ENCODE measurements at places on chromosomes 4 and X.

DNA sequence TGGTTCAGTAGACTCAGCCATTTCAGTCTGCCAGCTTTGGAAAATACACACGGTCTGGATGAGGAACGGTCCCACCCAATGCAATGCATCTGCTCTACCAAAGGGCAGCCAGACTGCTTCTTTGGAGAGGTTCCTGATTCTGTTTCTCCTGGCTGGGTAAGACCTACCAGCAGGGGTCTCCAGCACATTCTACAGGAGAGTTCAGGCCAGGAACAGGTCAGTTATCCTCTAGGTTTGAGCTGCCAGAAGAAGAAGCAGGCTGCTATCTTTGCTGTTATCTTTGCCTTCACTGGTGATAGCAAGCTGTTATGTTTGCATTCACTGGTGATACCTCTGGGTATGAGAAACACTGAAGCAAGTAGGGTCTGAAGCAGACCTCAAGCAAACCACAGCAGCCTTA, 45.5 kb upstream of the PBDC1 start:
- no peak for DNase-seq

DNA sequence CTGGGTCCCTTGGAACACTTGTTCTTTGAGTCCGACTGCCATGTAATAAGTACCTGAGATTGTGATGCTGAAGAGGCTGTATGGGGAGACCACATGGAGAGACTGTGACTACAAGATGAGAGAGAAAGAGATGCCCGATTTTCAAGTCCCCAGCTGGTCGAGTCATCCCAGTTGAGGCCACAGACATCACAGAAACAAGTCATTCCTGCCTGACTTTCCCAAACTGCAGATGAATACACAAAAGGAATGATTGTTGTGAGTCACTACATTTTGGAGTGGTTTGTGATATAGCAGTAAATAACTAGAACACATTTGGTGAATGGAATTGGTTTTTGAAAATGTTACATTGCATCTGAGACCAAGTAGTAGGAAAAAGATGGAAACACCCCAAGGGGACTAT, 9.0 kb upstream of the YIPF7 start:
- DNase-seq, result no peak

DNA sequence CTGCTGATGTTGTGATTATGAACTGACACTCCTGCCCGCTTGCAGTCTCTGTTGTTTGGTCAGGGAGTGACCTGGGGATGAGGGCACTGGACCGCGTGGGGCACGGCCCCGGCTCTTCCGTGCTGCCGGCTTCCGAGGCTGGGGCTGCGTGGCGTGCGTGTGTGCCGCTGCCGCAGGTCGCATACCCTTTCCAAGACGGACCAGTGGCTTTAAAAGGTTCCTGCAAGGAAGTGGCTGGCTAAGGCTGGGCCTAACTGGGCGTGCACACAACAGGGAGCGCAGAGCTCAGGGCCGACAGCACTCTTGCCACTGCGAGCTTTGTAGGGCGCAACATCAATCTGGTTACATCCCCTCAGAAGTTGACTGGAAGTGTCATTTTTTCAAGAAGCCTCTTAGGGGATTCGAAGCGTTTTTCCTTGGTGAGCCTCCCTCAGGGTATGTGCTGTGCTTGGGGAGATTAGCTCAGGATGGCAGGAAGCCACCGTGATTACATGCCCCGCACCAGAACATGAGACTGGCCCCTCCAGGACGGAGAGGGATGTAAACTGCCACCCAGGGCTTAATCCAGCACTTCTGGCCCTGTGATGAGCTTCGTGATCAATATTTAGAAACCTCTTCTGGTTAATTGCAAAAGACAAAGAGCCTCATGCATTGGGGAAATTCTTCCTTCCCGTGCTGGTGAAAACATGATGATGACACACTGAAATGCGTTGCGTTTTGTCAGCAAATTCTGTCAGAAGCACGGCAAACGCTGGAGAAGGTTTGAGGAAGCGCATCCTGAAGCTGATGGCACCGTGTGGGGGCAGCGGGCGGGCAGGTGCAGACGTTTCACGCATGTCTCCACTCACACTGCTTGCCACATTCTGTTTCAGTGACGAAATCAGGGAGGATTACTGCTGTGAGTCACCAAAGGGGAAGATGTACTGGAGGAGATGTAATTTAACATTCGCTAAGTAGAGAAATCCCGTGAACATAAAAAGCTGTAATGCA, 11.1 kb downstream of the MAEA start:
- no peak for DNase-seq

GRCh38 chrX:115413246-115413878, 123.8 kb downstream of the LUZP4 start:
- DNase-seq, result no peak

GRCh38 chr4:188021548-188022249, 26.1 kb downstream of the ZFP42 start:
- no peak for DNase-seq

DNA sequence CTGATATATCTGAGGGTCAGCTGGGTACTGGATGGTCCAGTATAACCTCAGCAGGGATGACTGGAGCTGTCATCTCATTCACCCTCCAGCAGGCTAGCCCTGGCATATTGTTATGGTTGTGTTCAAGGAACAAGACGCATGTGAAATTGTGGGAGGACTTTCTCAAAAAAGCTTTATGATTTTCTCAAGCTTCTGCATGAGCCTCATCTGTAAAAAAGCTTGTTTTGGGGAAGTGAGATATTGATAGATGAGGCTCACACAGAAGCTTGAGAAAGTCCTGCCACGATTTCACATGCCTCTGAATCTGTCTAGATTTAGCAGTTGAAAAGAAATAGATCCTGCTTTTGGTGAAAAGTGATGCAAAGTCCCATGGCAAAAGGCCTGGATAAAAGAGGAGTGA, 93.4 kb downstream of the SPCS3 start:
- no peak for DNase-seq

GRCh38 chr4:134326866-134327265, 125.3 kb upstream of the PABPC4L start:
- DNase-seq, result no peak

DNA sequence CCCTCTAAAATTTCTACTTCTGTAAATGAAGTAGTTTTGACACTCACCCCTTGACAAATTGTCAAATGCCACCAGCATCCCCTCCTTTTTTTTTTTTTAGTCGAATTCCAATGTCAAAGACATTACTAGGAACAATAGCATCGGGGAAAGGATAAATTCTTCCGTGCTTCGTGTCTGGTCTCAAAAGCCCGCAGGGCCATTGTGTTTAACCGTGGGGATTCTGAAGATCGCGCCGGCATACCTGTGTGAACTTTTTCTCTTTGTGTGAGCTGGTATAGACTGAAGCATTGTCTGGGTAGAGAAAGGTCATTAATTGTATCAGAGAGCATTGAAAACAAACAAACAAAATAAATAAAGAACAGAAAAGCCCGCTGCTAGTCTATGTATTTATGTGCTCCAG, 313.9 kb downstream of the ASMT start:
- DNase-seq, result no peak

DNA sequence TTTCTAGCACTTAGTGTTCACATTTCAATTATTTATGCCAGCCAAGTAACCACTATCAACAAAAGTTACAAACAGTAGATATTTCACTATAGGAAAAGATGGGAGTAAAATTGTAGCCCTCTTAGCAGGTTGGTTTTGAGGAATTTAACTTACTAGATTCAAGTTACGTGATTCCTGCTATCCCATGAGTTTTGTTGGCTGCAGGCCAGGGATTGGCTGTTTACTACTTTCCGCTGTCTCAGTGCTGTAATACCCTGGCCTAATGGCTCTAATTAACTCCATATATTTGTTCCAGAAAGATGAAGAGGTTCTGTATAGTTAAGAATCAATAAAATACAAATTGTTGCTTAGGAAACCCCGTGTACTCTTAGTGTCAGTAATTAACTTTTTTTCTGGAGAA, 55.5 kb upstream of the MAGED1 start:
- no peak for DNase-seq
